Activated T-cell treated with anti-CD3 and anti-CD28 coated beads for 24 hours (primary cell): ENCODE measurements at places on chromosomes 2 and 18.

DNA sequence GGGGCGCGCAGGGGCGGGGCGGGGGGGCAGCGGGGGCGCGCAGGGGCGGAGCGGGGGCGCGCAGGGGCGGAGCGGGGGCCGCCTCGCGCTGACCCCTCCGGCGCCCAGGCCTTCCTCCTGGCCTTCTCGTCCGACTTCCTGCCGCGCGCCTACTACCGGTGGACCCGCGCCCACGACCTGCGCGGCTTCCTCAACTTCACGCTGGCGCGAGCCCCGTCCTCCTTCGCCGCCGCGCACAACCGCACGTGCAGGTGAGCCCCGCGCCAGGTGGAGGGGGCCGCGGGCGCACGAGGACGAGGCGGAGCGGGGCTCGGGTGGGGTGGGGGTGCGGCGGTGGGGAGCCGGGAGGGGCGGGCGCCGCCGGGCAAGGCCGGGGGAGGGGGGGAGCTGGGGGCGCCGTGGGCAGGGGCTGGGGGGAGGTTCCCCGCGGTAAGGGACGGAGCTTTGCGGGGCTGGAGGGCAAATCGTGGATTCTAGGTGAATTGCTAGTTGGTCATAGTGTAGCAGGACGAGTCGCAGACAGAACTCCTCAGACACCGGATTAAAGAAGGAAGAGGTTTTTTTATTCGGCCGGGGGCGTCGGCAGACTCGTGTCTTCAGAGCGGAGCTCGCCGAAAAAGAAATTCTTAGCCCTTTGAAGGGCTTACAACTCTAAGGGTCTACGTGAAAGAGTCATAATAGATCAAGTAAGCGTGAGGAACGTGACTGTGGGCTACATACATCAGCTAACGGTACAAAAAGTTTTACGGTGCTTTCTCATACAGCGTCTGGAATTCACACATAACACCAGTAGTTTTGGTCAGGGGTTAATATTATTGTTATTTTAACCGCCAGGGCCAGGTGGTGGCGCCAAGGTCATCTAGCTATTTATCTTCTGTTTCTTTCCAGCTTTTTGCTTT lies 29.9 kb downstream of the ANO7 start:
- no peak for DNase-seq

DNA sequence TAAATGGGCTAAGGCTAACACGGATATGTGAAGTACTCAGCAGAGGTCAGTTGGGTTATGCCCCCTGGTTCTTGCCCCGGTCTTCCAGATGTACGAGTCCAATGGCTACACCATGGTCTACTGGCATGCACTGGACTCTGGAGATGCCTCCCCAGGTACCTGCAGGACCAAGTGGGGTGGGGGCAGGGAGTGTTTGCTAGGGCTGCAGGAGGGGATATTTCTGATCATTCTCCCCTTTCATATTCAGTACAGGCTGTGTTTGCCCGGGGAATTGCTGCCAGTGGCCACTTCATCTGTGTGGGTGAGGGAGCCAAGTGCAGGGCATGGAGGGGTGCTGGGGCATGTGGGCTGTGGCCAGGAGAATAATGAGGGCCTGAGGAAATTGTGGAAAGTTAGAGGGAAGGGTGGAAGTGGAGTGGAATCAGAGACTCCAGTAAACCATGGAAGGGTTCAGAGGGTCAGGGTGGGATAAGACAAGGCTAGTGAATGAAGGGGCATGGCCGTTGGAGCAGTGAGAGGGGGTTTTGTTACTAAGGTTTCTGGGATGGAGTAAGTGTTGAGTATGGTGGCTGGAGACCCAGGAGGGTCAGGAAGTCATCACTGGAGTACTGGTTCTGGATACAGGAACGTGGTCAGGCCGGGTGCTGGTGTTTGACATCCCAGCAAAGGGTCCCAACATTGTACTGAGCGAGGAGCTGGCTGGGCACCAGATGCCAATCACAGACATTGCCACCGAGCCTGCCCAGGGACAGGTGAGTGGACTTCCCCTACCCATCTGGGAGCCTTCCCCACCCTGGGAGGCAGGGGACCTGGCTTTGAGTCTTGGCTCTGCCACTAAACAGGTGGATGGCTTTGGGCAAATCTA lies 1.9 kb downstream of the WDR54 start:
- DNase-seq = no peak

- DNase-seq = no peak
Measured at GRCh38 chr2:222504191-222504590, 79.8 kb downstream of the SGPP2 start.

- DNase-seq = no peak
Measured at GRCh38 chr2:109214651-109215371, 85.8 kb downstream of the SH3RF3 start.

GRCh38 chr18:55266981-55267380 lies 307.7 kb upstream of the CCDC68 start:
- DNase-seq = no peak

GRCh38 chr2:128363934-128364361 lies 45.3 kb upstream of the HS6ST1 start:
- no peak for DNase-seq

GRCh38 chr2:207223051-207223450 lies 57.3 kb upstream of the KLF7 start:
- DNase-seq = no peak

GRCh38 chr2:108615480-108616090 lies 81.3 kb downstream of the LIMS1 start:
- no peak for DNase-seq

- no peak for DNase-seq
Measured at GRCh38 chr2:191358325-191359025, 113.3 kb downstream of the MYO1B start.

DNA sequence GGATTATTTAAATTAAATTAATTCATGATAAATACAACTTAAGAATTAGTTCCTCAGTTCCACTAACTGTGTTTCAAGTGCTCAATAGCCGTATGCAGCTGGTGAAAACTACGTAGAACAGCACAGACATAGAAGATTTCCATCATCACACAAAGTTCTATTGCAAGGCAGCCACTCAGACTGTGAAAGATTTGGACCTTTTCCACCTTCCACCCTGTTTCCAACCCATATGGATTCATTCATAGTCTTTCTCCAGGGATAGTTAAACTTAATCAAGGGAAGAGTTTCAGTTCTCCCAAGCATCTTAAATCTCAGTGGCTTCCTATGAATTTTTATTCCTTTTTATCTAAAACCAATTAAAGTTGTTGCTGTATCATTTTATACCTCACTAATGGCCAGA lies 2030.8 kb downstream of the SUCLG1 start:
- no peak for DNase-seq

- DNase-seq = no peak
Measured at GRCh38 chr2:37919631-37920032, 5.5 kb upstream of the RMDN2 start.

DNA sequence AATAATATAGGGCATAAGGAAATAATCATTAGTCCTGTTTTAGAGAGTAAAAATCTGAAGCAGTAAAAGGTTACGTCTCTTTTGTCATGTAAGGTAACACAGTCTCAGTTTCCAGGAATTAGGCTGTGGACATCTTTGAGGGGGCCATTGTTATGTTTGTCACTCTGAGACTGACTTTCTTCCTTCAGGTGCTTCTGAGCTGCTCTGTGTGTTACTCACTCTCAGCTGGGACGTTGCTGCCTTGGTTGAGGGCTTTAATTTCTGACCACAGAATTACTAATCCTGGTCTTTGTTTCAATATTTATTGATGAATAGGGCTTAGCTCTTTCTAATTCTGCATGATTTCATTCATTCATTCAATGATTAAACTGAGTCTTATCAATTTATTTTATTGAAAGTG lies 55.9 kb upstream of the SLC38A11 start:
- no peak for DNase-seq

- no peak for DNase-seq
Measured at GRCh38 chr18:78642296-78642951, 337.2 kb upstream of the SALL3 start.

GRCh38 chr18:76507830-76508385 lies 12.9 kb upstream of the ZNF516 start:
- DNase-seq = no peak

DNA sequence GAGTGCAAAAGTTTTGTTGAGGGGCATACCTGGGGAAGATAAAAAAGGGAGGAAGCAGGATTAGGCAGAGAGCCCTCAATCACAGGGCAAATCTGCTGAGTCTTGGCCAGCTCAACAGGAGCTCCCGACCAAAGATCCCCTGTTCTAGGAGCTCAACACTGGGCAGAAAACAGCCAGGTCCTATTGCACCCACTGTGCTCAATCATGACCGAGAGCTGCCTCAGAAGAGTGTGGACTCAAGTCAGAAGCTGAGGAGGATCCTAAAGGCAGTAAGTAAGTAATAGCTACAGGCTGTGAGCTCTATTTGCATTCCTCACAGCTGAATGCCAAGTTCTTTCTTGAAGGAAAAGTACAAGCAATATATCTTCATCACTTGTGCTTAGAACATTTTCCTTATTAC lies 334.4 kb upstream of the NRP2 start:
- no peak for DNase-seq

- DNase-seq = no peak
Measured at GRCh38 chr2:88469202-88470114, 17.0 kb upstream of the FOXI3 start.

DNA sequence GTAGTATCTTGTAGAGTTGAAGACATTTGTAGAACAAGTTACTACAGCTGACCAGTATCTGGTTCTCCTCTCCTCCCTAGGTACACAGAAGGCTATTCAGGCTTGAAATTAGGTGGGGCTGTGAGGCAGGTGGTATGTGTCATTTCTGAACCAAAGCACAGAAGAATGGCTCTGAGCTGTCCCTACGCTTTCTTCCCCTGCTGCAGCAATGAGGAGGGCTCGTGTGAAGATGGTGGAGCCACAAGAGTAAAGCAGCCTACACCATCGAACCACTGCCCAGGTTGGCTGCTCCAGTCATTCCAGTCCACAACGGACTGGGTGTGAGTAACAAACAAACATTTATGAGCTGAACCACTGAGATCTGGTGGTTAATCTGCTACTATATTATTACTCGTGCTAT lies 148.9 kb downstream of the DTNB start:
- no peak for DNase-seq
